ENCODE measurements at places on chromosomes 11 and 22.

DNA sequence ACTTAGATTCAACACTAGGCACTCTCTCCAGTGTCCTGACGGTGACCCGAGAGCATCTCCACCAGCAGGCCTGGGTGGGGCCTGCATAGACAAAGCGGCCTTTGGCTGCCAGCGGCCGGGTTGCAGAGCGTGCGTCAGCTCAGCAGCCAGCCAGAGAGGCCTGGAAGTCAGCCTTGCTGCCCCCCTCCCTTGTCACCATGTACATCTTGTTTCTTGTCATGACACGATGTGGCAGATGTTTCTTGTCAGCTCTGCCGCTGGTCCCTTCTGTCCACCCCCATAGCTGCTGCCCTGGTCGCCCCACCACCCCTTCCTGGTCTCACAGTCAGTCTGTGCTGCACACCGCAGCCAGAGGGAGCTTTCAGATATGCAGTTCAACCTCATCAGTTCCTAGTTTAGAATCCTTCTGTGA lies 33.1 kb upstream of the CBX7 start:
- no peak for DNase-seq

DNA sequence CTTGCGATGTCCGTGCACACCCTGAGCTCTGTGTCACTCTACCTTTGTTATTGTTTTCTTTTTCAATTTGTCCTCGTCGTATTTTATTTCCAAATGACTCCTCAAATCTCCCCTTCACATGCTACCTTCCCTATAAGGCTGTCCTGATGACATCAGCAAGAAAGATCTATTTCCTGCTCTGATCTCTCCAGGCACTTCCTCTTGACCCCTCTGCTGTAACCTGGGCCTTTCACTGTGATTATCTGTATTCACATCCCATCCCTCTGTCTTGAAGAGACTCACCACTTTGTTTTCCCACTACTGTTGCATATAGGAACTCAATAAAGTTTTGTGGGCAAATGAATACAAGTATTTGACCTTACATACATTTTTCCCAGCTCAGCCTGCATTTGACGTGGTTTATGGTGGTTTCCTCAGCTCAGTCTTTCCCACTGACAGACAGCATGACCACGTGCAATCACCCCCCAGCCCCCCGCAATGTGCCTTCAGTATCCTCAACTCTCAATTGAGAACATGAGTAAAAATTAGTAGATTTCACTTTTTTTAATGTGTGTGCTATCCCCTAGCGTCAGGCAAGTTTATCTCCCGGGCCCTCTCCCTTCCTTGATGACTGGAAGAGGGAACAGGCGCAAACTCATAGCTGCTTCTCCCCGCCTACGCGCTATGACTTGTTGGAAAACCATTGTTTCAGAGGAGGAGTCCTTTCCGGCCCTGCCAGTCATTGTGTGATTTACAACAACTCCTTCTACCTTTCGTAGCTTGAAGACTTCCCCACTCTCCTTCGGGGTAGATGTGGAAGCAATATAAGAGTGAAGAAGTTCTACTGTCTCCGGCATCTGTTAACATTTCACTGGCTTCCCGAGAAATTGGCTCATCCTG lies 498.5 kb downstream of the NTM start:
- no peak for DNase-seq

- no peak for DNase-seq
Measured at GRCh38 chr11:27812341-27812740, 112.1 kb upstream of the BDNF start.

DNA sequence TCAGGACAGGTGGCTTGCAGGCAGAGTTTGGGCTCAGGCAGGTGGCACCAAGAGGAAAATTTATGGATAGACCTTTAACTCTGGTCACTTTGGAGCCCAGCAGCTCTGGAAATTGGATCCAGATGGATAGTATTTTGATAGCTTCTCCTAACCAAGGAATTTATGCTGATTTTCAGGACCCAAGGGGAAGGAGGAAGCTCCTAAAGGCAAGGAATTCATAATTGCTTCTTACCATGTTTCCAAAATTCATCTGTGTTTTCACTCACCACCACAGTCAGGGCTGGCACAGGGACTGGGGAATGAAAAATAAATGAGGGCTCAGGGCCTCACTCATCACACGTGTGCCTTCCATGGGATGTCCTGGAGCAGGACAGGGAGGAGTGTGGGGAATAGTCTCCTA lies 317.8 kb downstream of the ST3GAL4 start:
- no peak for DNase-seq

- no peak for DNase-seq
Measured at GRCh38 chr11:35146711-35147110, 7.7 kb downstream of the CD44 start.

DNA sequence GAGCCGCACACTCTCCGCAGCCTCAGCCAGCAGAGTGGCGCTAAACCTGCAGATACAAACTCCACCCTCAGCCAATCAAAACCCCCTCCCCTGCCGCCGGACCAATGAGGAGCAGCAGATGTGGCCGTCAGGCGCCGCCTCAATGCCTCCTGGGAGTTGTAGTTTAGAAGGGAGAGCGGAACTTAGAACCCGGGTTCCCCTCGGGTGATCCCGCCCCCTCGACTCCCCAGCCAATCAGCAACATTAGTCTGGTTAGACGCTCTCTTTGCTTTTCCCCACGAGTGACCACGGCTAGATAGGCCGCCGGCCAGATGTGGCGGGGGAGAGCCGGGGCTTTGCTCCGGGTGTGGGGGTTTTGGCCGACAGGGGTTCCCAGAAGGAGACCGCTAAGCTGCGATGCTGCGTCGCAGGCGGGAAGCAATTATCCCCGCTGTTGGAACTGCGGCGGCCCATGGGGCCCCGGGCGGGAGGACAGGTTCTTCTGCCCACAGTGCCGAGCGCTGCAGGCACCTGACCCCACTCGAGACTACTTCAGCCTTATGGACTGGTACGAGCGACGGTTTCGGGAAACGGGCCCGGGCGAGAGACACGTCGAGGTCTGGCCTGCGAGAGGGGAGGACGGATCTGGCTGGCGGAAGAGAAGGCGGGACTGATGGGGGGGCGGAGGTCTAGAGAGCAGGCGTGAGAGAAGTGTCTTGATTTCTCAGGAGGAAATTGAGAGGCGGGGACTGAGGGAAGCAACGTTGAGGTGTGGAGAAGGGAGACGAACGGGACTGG lies at the start of the genes CHEK2 and HSCB:
CHEK2 (minus strand) TSS at position 36 of the 777 bp plus-strand sequence. CDS start 7,099 bp downstream, outside the sequence.
HSCB (plus strand) TSS at position 255 of the 777 bp plus-strand sequence; CDS start at position 312, 57 bp downstream.
- DNase-seq: peak; percentile 80

DNA sequence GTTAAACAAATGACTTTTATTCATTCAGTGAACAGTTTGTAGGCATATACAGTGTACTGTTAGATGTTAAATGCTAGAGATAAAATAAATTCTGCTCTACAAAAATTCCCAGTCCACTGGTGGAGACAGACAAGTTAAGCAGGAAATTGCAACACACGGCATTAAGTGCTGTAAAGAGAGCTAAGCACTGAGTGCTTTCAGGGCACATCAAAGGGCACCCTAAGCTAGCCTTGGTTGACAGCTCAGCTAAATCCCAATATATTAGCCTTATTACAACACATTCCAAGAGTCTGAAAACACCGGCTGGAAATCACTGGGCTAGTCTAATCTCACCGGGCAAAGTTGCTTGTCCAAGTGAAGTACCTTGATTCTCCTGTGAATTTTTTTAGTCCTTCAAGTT lies 55.1 kb downstream of the NOX4 start:
- DNase-seq: no peak

- DNase-seq: no peak
Measured at GRCh38 chr22:26342745-26343410, 86.2 kb upstream of the ASPHD2 start.

DNA sequence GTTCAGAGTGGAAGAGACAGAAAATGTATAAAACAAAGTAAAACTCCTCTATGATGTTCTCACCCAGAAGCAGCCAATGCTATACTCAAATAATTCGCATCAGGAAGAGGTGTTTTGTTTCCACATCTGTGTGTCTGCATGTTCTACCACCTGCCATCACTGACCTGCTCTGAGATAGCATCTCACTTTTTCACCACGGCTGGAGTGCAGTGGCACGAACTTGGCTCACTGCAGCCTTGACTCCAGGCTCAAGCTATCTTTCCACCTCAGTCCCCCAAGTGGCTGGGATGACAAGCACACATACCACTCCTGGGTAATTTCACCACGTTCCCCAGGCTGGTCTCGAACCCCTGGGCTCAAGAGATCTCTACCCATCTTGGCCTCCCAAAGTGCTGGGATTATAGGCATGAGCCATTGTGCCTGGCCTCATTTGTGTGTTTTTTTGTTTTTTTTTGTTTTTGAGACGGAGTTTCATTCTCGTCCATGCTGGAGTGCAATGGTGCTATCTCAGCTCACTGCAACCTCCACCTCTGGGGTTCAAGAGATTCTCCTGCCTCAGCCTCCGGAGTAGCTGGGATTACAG lies 14.4 kb downstream of the TALDO1 start:
- DNase-seq: no peak

DNA sequence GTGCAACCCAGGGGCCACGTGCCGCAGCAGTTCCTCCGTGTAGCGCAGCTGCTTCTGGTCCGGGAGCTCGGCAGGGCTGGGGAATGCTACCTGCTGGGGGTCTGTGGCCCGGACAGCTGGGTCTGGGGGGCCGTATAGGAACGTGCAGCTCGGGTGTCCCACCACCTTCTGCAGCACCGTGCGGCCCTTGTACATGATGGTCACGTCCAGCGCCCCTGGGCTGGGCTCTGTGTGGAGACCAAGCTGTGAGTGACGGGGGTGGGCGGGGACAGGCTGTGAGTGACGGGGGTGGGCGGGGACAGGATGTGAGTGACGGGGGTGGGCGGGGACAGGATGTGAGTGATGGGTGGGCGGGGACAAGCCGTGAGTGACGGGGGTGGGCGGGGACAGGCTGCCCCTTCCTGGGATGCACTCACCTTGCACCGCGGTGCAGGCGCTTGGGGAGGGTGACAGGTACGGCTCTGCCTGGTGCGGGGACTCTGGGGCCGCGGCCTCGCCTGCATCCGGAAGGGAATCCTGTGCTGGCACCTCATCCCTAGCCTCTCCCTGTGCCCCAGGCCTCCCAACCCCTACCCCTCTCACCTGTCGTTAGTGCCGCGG lies 2.3 kb downstream of the IRF7 start:
- DNase-seq: no peak

DNA sequence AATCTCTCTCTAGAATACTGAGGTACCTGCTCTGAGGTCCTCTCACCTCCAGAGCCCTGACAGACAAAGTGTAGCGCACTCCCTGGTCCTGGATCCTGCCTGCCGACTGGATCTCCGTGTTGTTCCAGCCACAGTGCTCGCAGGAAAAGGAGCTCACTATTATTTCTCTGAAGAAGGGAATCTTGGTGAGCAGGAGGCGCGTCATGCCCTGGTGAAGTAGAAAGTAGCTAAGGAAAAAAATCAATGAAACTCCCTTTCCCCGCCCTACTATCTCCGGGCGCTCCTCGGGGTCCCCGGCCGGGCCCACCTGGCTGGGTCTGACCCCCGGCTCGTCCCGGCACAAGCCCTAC lies 412 bp downstream of the ZPR1 start:
- DNase-seq: no peak

GRCh38 chr11:1226986-1227550 lies 4.2 kb downstream of the MUC5B start:
- no peak for DNase-seq

GRCh38 chr11:71310184-71310583 lies 57.8 kb upstream of the SHANK2 start:
- DNase-seq: no peak

- DNase-seq: no peak
Measured at GRCh38 chr11:123143921-123144320, 51.1 kb downstream of the CLMP start.

GRCh38 chr11:44840085-44840478 lies 110.6 kb downstream of the TP53I11 start:
- DNase-seq: no peak

- DNase-seq: no peak
Measured at GRCh38 chr22:25120761-25121212, 78.9 kb upstream of the CRYBB3 start.

- DNase-seq: no peak
Measured at GRCh38 chr11:60910711-60911380, 3.1 kb upstream of the TMEM109 start.

- DNase-seq: no peak
Measured at GRCh38 chr11:123181767-123182500, 13.1 kb downstream of the CLMP start.

- DNase-seq: no peak
Measured at GRCh38 chr11:82194521-82194920, 539.1 kb downstream of the FAM181B start.

- no peak for DNase-seq
Measured at GRCh38 chr11:119377961-119378667, 3.4 kb downstream of the USP2 start.

GRCh38 chr11:67996051-67996450 lies 7.8 kb downstream of the UNC93B1 start:
- DNase-seq: no peak

- DNase-seq: no peak
Measured at GRCh38 chr11:97938789-97939188, 1082.0 kb upstream of the CNTN5 start.
